Activated T-cell treated with anti-CD3 and anti-CD28 coated beads, Interleukin-2, amount 50 U/mL, for 1 hour (primary cell): ENCODE measurements at places on chromosomes 2 and 18.
A peak's percentile ranks its signal among the peaks of the same experiment; 100 is the strongest.

DNA sequence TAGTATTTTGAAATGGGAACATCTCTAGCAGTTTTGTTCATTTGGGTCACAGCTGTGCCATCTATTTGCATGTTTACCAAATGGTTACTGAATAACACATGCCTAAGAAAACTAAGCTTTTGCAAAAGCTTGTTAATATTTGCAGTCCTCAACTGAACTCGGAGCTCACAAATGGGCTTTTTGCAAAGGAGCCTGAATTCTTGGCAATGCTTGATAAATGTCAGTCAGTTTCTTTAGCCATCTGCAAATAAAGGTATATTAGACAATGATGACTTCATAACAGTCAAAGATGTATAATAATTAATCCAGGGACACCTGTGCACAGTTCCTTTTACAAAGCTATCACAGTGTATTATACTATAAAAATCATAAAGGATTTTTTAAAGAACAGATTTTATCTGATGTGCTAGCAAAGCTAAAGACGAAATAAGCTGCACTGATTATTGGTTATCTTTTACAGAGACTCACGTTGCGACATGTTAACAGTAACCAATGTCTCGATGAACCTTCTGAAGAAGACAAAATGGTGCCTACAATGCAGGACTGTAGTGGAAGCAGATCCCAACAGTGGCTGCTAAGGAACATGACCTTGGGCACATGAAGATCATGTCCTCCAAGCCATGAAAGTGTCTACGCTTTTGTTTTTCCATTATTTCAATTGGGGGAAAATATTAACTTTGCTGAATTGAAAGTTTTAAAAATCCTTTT is 248.4 kb upstream of the KCNJ3 start:
- no peak for DNase-seq

GRCh38 chr2:234514099-234514498 is 17.2 kb upstream of the ARL4C start:
- DNase-seq = no peak

- no peak for DNase-seq
These were observed 647.7 kb upstream of the ZNF804A start for GRCh38 chr2:183950673-183951072.

- no peak for DNase-seq
These were observed 151.4 kb downstream of the CHST9 start for GRCh38 chr18:27033722-27034121.

DNA sequence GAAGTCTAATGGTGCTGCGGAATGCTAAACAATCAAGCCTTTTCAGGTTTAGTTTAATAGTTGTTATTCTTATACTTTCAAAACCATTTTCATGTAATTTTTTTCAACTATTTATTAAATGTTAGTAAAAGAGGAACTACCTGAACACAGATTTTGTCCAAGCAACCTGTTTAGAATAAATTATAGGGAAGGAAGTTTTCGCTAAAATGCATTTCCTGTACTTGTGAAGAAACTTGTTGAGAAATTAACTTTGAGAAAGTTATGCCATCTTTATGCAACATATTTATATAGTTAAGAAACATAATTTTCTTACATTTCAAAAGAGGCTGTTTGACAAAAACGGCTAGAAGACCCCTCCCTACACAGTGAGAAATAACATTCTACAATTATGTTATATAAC is 16.6 kb downstream of the MAP4K4 start:
- DNase-seq = no peak

GRCh38 chr18:78673516-78674321 is 305.9 kb upstream of the SALL3 start:
- no peak for DNase-seq

DNA sequence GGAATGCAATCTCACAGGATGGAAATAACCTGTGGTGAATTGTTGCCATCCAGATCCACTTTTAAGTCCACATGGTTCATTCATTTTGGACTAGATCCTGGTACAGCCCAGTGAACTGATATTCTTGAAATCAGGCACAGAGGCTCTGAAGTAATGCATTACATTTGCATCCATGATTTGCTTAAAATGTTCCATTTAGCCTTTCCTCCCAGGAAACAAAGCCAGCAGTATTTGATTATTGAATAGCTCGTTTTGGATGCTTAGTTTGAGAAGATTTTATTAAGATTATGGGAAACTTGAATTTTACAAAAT is 995.8 kb upstream of the CDH2 start:
- no peak for DNase-seq

GRCh38 chr18:69032009-69032408 is 234.1 kb downstream of the CCDC102B start:
- DNase-seq = no peak

DNA sequence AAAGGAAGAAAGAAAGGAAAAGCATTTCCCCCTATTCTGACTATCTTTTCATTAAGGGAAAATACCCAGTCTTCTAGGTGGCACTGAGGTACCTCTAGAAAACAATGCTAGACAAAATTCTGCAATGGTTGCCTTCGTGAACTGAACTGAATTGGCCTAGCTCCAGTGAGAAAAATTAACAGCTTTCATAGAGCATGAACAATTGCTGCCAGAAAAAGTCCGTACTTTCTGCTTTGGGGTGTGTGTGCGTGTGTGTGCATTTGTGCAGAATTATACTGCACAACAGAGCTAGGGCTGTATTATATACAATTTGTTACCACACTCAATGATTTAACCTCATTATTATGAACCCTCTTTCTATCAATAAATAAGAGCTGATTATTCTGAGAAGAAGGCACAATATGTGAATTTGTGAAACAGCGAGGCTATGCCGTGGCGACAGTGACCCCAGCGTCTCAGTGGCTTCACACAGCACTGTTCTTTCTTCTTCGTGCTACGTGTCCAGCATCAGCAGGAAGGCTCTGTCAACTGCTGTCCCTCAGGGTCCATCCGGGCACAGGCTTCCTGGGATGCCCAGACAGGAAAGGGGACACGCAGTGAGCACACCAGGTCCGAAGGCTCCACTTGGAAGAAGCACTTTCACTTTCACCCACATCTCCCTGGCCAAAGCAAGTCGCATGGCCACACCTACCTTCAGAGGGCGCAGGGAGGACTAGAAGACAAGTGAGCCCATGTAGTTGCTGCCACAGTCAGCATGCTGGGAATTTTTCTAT is 47.5 kb downstream of the PTGR3 start:
- peak; percentile 35 for DNase-seq

DNA sequence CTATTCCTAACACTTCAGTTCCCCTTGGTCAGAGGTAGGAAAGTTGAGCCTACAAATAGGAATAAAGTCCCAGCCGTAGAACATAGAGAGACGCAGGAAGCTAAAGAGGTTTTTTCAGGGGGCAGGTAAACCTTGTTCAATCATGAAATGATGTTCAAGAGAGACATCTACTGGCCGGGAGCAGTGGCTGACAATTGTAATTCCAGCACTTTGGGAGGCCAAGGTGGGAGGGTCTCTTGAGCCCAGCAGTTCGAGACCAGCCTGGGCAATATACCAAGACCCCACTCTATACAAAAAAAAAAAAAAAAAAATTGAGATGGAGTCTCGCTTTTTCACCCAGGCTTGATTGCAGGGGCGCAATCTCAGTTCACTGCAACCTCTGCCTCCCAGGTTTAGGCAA is 66.7 kb upstream of the DNAJC10 start:
- no peak for DNase-seq

DNA sequence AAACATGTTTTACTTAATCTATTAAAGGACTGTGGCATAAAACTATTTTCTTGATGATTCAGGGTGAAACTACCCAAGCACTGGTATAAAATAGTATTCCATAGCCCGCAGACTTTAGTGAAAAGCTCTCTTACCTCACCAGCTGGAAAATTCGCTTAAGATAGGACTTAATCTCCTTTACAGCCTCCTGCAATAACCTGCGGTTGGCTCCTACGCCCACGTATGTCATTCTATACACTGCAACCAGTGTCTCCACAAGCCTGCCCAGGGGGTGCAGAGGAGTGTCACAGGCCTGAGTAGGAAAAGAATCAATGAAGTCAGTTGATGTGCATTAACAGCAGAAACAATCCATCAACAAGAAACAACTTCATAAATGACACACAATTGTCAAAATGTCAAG is 11.3 kb upstream of the MPP4 start:
- no peak for DNase-seq

GRCh38 chr2:101692041-101692440 is 5.5 kb upstream of the MAP4K4 start:
- DNase-seq = no peak

DNA sequence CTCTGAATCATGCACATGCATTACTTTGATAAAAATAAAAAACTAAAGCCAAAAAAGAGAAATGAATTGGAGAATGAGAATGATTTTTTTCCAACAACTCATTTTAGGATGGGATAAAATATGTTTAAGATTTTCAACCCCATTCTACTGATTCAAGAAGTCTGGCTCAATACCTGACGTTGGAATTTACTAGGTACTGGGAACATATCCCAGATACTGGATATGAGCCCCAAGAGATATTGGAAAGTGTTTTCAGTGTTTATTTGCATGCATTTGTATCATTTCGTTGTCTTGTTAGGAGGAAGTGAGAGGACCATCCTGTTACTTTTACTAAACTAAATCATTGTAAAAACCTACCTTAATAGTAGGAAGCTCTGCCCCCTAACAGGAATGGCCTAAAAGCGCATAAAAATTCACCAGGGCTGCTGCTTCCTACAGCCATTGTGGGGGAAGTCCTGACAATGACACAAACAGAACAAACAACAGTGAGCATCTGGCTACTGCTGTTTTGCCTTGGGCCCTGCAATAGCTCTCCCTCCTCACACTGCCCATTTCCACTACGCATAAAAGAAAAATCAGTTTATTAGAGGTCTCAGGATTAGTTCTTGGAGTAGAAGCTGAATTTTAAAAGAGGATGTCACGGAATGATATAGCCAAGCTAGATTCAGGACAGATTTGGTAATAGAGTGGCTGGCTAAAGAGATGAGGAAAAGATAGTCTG is 35.2 kb downstream of the ANKAR start:
- no peak for DNase-seq

DNA sequence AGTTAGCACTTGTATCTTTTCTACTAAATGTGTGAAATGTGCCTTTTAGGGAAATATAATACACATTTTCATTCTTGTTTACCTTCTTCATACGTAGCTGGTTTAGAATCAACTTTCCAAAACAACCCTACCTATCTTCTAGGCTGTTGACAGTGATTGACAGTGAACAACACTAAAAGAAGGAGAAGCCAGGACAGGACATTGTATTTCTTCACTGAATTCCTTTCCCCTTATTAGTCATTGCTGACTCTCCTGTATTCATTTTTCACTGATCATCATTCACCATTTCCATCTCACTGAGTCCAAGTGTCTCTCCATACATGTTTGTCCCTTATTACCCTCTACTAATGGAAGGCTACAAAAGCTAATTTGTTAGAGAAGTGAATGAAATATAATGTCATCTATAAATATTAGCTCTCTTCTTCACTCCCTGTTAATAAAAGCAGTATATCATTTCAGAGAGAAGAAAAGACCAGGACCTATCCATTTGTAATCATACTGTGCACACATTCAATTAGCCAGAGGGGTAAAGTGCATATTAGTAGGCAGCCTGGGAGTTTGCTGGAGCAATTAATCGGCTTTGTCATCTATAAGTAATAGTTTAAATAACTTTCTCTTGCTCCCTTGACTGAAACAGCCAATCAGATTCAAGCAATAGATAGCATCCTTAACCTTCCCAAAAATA is 192.5 kb upstream of the FOSL2 start:
- DNase-seq = no peak

GRCh38 chr2:121197369-121198091 is 87.5 kb downstream of the TFCP2L1 start:
- DNase-seq = no peak

DNA sequence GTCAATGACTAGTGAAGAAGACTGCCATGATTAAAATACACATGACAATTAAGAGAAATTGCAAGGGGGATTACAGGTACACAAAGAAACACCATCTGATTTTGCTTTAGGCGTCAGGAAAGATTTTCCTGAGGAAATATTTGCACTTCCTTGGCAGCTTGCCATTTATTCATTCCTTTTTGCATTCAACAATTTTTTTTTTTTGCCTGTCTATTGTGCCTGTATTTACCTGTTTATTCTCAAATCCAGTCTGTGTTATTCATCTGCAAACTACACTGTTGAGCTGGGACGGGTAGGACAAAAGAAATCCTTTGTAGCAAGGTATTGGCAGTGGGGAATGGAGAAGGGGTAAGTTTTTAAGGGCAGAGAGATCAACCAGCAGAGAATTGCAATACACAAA is 31.8 kb downstream of the SMAD2 start:
- no peak for DNase-seq

DNA sequence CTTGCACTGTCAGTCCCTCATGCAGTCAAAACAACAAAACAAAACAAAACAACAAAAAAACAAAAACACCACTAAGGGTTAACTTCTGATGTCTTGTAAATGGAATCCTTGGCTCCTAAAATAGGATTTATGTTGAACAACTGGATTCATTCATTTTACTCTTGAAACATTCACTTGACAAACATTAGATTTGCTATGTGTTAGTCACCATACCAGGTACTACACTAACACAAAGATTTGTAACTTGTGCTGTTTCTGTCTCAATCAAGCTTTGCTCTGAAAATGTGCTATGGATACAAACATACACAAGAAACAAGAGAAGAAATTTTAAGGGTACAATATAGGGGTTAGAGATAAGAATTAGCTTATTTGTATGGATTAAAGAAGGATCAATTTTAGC is 812.8 kb downstream of the LRP1B start:
- DNase-seq = no peak
